ENCODE measurements at places on chromosomes 11 and 22.

DNA sequence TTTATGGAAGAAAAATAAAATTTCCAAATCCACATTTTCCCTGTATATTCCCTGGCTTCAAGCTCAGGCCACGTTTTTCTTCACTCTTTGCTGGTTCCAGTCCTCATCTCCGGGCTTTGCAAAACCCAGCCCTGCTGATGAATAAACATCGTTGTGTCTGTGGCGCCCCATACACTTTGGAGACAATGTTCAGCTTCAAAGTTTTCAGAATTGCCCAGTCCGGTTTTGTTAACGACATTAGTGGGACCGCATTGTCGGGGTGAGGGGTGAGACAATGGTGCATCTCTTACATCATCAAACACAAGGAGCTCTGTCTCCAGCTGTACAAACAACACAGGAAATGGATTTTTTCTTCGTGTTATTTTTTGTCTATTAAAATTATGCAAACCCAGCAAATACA is 53.4 kb upstream of the HTATIP2 start:
- no peak for DNase-seq

GRCh38 chr22:22600531-22601261 is 41.6 kb upstream of the PRAME start:
- no peak for DNase-seq

DNA sequence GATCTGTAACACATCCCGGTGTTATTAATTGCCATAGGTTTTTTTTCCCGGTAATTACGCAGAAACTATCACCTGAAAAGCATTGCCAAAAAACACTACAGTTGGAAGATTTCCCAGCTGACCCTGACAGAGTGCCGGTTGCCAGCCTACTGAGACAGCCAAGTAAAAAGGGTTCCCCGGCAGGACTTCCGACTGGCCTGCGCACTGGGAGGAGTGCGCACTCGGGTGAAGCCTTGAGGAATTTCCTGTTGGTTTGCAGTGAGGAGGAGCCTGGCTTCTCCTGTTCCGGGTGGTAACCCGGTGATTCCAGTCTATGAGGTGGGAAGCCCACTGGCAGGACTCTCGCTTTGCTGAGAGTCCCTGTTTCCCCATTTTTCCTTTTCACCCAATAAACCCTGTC is 52.1 kb downstream of the CNTF start:
- no peak for DNase-seq

DNA sequence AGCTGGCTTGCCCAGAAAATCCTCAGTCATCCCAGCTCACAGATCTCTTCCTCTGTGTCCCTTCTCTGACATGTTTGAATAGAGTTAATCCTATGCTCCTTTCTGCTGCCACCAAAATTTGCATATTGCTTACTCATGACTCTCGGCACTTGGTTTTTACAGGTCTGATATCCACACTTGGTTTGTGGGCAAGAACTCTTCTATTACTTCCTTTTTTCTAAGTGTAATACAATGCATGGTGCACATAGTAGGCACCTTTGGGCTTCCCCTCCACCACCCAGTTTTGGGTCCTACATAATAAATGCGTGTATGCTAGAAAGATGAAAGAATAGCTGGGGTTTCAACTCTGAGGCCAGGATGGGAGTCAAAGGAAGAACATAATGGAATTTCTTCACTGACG is 69.7 kb upstream of the GRK3 start:
- DNase-seq: no peak

DNA sequence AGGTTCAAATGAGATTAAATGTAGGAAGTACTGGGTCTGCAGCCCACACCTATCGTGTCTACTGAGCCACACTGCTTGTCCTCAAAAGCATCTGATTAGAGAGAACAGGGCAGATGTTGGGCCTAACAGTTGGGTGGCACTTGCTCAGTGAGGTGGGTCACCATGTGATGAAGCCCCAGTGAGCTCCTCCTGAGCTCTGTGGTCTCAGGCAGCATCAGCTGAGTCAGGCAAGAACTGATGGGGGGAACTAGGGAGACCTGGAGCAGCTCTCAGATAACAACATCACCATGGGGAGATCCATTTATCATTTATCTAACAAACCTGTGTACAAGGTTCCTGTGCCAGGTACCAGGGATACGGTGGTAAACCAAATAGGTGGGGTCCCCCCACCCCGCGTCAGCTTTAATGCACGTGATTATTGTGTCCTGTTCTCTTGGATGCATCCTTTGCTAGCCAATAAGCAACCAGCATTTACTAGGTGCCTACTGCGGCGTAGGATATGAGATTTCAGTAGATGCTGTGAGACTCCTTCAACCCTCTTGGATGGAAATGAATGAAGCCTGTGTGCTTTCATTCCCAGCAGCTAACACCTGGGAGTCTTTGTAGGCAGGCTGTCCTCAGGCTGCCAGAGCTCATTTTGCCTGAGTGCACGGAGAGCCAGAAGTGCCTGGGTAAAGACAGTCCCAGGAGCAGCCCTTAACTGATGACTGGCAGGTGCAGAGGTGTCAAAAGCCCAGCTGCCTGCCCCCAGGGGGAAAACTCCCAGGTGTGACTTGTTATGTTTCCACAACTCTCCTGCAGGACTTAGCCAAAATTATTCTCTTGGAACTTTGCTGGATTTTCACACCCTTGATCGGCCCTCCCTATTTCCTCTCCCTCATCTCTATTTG is 73.6 kb upstream of the NARS2 start:
- no peak for DNase-seq

- DNase-seq: no peak
Observed at GRCh38 chr22:38348751-38349496, 31.7 kb upstream of the CSNK1E start.

DNA sequence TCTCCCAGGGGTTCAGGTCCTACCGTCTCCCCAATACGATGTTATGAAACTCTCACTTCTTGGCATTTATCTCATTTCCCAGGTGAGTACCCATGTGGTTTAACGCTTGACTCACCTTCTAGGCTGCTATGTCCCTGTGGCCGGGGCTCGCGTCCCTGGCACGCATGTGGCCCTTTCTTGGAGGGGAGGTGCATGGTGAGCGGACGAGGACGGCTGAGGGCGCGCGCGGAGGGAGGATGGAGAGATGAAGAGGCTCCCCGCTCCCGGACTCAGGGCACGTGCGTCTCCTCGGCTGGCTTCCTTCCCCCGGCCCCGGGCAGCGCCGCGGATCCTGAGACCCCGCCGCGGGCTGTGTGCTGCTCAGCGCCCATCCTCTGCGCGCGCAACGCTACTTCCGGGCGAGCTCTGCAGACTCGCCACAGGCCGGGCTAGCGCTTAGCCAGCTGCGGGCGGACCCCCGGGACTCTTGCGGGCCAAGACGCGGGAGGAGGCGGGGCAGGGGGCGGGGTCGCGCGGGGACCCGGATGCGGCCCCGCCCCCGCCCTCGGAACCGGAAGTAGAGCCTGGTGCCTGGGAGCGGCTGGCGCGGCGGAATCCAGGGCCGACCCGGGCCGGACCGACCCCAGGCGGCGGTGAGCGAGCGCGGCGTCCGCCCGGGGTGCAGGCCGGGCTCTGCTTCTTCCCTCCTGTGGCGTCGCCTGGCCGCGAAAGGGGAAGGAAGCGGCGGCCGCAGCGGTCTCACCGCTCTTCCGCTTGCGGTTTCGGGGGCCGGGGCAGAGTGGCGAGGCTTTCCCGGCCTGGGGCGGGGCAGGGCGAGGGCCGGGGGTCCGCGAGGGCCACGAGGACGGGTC is at the start of gene CTTN:
Gene CTTN (plus strand): TSS at position 547 of the 851 bp plus-strand sequence. CDS start 8,769 bp downstream, outside the sequence.
- DNase-seq: peak; percentile 80

DNA sequence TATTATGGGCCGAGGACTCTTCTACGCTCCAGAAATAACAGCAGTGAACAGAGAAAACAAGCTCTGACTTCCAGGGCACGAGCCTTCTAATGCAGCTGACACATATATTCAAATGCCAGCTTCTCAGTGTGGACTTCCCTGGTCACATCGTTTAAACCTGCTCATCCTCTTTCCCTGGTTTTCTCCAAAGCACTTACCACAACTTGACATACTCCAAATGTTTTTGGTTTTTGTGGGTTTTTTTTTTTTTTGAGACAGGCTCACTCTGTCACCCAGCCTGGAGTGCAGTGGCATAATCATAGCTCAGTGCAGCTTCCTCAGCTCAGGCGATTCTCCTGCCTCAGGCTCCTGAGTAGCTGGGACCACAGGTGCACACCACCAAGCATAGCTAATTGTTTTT is 105.5 kb downstream of the MICAL3 start:
- no peak for DNase-seq

DNA sequence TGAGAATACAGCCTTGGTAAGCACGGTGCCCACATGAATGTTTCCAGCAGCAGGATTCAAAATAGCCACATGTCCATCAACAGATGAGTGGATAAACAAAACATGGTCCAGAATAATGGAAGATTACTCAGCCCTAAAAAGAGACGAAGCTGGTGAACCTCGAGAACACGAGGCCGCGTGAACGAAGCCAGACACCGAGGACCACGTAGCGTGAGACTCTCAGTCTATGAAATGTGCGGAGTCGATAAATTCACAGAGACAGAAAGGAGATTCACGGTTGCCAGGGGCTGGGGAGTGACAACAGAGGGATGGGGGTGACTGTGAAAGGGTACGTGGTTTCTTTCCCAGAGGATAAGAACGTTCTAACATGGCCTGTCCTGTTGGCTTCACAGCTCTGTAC is 2.9 kb upstream of the ASCL2 start:
- peak; percentile 33 for DNase-seq

DNA sequence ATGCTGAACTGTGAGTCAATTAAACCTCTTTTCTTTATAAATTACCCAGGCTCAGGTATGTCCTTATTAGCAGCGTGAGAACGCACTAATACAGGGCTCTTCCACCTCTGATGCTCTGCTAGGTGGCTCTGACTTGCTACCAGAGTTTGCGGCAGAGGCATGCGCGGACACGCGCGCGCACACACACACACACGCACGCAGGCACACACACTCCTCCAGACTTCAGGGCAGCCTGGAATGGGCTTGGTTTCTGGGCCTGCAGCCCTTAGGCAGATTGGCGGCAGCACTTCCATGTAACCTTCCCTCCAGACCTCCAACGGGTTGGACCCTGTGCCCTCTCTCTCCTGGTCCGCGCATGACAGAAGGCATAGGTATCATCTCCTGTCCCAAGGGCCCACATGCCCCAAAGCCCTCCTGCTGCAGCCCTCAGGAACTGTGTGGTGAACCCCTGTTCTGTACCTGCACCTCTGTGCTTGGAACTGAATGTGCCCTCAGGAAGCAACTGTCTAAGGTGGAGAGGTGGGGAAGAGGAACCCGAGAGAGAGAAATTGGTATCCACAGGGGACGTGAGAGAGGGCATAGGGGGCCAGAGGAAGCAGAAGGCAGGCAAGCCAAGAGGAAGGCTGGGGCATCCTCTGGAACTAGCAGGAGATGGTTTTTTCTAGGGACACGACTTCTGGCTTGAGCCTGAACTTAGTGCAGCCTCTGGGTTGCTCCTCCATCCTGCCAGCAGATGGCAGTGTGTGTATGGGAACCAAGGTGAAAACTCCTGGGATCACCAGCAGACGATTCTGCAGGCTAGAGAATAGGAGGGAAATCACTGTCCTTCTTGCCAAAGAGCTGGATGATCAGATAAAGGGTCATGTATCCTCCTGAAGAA is 23.4 kb upstream of the RIC3 start:
- DNase-seq: peak; percentile 65

- DNase-seq: no peak
Observed at GRCh38 chr22:50542416-50542927, 3.2 kb upstream of the KLHDC7B start.

DNA sequence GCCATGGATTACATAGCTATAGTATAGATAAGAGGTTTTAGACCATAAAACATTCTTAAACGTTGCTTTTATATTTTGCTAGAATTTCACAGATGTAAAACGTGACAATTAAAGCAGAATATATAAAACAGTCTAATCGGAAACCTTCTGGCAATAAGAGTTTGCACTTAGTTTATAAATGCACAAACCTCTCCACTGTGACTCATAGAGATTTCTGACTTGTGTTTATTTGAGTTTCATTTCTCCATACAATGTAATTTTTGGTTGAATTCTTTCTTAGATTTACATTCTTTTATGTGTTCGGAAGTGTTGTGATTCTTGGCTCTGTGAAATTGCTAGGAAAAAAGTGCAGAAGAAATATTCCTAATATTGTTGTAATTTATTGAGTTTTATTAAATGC is 288.7 kb upstream of the CTSC start:
- no peak for DNase-seq

DNA sequence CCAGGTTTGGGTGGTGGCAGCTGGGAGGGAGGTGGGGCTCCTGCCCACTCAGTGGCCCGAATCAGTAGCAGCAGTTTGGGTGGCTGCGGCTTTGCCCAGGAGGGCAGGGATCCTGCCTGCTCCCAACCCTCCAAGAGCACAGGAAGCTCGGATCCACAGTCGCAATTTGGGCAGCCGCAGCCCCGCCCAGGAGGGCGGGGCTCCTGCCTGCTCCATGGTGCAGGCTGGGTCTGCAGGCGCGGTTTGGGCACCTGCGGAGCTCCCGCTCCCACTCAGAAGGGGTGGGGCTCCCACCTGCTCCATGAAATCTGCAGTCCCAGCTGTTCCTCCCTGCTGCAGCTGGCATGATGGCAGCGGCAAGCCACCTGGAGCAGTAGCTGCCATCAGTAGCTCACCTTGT is 38.1 kb upstream of the CALCB start:
- no peak for DNase-seq

DNA sequence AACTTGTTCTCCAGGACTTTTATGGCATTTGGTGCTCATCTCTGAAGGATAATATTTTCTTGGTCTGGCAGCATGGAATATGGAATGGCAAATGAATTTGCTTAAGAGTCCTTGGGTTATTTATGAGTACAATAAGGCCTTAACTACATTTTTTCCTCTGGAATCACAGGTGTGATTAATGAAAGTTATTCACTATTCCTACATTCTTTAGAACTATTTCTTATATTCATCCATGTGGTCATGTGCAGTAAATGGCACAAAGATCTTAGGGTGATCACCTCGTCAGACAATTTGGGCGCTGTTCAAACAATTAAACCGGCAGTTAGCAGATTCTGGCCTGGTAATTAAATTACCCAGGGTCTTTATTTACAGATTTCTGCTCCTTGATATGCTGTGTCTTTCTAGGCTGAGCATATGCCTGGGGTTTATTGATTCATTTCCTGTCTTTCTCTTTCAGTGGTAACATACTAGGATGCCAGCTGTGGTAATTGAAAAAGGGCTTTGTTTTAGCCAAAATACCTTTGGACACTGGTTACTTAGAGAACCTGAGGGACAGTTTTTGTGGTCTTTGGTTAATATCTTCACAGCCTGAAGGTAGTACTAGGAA is 31.6 kb downstream of the SIK2 start:
- DNase-seq: no peak

- DNase-seq: no peak
Observed at GRCh38 chr22:29636751-29637150, 33.3 kb downstream of the NF2 start.

DNA sequence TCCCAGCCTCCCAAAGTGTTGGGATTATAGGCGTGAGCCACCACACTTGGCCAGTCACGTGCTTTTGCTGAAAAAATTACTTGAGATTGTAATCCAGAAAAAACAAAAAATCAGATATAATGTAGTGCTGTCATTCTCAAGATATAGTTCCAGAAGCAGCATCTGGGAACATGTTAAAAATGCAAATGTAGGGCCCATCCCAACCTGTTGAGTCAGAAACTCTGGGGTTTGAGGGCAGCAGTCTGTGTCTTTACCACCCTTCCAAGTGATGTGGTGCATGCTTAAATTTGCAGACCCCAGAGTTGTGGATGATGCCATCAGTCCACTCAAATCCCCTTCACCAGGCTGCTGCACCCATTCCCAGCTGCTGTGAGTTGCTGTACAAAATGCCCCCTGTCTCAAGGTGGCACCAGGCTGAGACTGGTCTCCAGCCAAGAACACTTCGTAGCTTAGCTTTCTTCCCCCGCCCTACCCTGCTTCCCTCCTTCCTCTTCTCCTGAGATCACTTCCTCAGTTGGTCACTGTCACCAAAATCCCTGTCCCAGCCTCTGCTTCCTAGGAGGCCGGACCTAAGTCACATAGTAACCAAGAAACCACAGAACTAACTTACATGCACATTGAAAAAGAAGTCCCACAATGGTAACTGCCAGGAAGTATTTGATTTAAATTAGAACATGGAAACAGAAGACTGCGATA is 18.2 kb upstream of the ARRB1 start:
- peak; percentile 47 for DNase-seq
